Ureter (tissue), 1 donor: ENCODE measurements at places on chromosomes 3 and 15. TPM values are rescaled to one million over a fixed set of nuclear protein-coding genes. Genes with fewer than 3 reads are reported as not detected.
A peak's percentile ranks its signal among the peaks of the same experiment; 100 is the strongest.

DNA sequence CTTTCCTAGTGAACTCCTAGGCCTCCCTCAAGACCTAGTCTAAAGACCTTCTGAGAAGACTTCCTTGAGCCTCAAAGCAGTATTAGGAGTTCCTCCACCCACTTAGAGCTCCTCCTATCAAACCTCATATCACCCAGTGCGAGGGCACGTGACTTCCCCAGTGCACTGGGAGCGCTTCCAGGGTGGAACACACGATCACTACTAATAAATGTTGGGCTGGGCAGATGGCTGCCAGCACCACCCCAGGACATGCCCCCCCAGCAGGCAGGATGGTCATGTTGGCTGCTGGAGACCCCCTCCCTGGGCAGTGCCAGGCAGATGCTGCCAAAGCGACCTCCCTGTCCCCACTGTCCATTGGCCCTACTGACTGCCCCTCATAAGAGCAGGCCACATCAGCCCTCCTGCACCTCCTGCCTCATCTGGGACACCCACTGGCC, 8.5 kb upstream of the PLXND1 start:
- no peak for DNase-seq

- no peak for DNase-seq
These were observed 468.5 kb upstream of the KCNMB2 start for GRCh38 chr3:178067721-178068120.

- DNase-seq: peak; percentile 61
These were observed 42.2 kb downstream of the TBC1D2B start for GRCh38 chr15:78035321-78035751.

DNA sequence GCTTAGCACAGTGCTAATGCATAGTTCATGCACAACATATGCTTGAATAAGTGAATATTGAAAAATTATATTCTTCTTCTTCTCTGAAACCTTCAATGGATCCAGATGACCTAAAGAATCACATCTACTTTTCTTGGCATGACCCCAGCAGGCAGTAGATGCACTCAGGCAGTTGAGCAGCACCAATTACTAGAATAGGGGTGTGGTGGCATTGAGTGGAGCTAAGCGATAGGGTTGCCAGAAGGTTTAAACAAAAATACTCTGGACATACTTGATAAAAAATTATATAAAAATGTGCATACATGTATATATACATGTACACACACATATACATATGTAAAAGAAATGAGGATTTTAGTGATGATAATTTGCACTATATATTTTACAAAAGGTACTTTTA, 81.8 kb downstream of the NFKBIZ start:
- DNase-seq: no peak

The ABHD17C gene
- 33.4 TPM for total RNA-seq

The OR5H6 gene
- not detected for total RNA-seq

DNA sequence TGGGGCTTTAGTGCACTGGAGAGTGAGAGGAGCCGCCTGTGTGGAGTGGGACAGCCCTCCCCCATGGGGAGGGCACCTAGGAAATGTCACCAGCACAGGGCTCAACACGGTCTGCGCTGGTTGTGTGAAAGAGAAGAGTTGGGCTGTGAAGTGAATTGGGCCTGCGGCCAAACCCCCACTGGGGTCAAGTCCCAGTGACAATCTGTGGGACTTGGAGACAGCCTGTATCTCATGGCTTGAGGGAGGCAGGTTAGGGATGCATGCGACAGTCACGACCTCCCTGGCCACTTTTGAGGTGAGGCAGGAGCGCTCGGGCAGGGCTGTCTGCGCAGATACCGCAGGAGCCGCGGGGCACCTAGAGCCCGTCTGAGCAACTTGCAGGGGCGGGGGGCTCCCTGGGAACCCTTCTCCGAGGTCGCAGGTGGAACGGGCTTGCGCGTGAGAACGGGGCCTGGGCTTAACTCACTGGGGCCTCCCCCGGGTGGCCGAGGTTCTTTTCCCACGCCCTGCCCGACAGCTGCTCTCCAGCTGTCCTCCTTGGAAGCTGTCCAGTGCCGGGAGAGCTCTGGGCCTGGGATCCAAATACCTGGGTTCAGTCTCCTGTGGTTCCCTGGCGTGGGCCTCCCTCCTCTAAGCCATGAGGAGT, 77.4 kb downstream of the SNRK start:
- DNase-seq: no peak

DNA sequence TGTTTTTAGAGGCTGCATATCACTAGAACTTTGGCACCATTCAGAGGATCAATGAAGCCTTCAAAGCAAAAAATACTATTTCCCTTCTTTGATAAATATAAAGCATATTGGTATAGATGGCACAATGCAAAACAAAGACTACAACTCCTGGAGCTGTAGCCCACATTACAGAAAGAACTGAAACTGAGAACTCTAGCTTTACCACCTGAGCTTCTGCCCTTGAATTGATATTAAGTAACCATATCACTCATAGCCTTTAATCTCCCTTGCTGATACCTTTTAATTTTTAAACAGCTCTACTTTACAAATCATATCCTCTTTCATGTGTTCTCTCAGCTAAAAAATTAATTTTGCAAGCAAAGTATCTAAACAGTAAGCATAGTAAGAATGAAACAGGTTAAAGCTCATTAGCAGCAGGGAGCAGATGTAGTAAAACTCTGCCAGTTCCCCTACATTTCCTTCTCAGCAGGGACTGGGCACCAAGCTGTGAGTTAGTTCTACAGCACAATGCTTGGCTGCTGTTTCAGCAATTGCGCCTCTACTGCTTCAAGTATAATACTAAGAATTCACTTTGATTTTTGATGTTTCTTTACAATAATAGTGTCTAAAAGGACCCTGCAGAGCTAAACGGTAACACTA, 97.9 kb upstream of the NANOGP8 start:
- DNase-seq: no peak

DNA sequence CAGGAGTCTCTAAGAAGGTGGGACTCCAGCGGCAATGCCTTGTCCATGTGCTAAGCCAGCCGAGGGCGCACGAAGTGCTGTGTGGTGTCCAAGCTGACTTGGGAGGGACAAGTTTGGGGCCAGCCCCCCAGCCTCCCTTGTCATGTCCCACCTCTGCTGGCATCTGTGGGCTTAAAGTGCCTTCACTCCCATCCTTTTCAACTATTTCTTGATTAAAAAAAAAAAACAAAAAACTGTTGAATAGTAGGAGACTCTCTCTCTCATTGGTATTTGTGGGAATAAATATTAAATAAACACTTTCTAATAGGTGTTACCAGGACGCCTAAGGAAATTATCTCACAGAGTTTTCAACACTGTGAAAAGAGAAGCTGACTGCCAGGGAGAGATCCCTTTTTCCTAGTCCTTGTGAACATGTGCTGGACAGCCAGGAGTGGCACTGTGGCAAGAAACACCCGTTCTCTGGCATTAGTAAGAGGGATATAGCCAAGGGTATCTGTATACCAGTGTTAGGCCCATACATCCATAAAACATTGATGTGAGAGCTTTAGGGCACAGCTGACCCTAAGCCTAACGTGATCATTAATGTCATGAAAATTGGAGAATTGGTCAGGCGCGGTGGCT, 158.0 kb downstream of the IGF1R start:
- DNase-seq: peak; percentile 6

- no peak for DNase-seq
These were observed 1.3 kb upstream of the STAG1 start for GRCh38 chr3:136753326-136753939.

- DNase-seq: no peak
These were observed 165.8 kb downstream of the NUP210 start for GRCh38 chr3:13254028-13254951.

DNA sequence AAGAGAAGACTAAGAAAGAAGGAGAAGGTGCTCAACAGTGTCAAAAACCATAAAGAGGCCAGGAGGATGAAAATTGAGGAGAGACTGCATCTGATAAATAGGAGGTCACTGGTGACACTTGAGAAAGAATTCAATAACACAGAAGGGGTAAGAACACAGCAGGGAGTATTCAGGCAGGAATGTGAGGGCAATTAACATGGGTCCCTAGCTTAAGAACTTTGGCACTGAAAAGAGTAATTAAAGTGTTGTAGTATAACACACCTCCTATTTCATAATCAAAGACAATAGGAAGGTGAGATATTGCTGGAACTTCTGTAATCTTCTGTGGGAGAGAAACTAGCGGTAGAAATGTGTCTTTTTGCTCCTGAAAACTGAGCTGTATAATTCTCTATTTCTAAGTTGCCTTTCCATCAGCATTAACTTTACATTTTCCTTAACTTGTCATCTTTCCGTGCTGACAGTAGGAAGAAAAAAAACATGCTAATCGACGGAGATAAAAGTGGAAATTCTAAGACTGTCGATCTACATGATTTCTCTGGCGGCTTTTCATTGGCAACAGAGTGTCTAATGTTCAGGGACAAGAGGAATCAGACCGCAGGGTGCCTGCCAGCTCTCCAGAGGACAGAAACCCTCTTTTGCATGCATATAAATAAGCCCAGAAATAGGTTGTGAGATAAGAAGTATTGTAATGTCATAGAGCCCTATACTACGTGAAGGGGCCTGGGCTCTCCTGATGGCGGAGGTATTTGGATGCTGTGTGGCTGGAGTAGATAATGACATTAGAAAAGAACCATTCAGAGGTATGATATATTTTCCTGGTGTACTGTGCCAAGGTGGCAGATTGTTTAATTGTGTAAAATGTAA, 147.9 kb upstream of the GAP43 start:
- no peak for DNase-seq

DNA sequence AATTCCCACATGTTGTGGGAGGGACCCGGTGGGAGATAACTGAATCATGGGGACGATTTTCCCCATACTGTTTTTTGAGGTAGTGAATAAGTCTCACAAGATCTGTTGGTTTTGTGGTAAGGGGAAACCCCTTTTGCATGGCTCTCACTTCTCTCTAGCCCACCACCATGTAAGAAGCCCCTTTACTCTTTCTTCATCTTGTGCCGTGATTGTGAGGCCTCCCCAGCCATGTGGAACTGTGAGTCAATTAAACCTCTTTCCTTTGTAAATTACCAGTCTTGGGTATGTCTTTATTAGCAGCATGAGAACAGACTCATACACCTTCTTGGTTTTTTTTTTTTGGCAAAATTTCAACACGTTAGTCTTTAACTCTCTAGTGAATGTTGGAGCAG, 18.1 kb downstream of the ARL8B start:
- no peak for DNase-seq

The GOLGA6D gene
- total RNA-seq: not detected

GRCh38 chr3:178947738-178948137, 123.9 kb downstream of the ZMAT3 start:
- DNase-seq: no peak

The WDR72 gene
- total RNA-seq: 1.1 TPM

The OR5K2 gene
- not detected for total RNA-seq

The YEATS2 gene
- total RNA-seq: 37.7 TPM

DNA sequence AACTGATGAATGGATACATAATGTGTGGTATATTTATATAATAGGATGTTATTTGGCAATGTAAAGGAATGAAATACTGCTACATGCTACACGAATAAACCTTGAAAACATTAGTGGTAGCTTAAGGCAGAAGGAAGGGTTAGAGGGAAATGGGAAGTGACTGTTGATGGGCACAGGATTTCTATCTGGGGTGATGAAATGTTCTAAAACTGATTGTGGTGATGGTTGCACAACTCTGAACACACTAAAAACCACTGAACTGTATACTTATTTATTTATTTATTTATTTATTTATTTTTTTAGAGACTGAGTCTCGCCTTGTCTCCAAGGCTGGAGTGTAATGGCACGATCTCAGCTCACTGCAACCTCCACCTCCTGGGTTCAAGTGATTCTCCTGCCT, 24.8 kb upstream of the SHISA5 start:
- no peak for DNase-seq

The PLSCR5 gene
- total RNA-seq: not detected

DNA sequence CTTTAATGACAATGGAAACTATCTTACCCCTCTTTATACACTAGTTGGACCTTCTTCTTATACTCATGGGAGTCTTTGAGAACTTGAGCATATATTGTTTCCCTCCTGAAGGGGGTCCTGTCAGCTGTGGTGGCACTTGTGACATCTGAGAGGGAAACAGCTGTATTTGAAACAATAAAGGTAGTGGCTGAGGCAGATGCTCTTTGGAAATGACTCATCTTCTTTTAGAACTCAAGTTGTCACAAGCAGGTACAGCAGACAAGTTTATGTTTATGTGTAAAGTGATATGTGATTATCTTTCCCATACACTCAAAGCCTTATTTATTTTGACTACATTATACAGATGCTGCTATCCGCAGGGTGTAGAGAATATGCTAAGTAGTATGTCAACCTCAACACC, 220.0 kb upstream of the GRM7 start:
- no peak for DNase-seq

- DNase-seq: peak; percentile 68
These were observed at the start of gene TJP1 for GRCh38 chr15:29822100-29822683. TSS of gene TJP1 (minus strand) at chr15:29822468. CDS start at chr15:29822028, 440 bp downstream.

The AQR gene
- total RNA-seq: 48.5 TPM

- DNase-seq: no peak
These were observed 261.6 kb upstream of the LMCD1 start for GRCh38 chr3:8239718-8240695.

The GOLGA6L10 gene
- 4.3 TPM for total RNA-seq

- DNase-seq: no peak
These were observed 293.3 kb upstream of the TPM1 start for GRCh38 chr15:62749036-62749815.

DNA sequence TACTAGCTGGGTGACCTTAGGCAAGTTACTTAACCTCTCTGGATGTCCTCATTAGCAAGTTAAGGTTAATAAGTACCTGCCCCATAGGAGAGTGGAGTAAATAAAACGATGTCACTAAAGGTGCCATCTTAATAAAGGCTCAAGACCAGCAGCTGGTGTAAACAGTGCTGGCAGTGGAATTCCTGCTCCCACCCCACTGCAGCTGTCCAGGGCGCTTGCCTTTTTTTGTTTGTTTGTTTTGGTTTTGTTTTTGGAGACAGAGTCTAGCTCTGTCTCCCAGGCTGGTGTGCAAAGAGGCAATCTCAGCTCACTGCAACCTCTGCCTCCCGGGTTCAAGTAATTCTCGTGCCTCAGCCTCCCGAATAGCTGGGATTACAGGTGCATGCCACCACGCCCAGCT, 28.9 kb downstream of the IDH3A start:
- DNase-seq: no peak

- DNase-seq: no peak
These were observed 27.4 kb upstream of the FRMD5 start for GRCh38 chr15:44222478-44222877.

DNA sequence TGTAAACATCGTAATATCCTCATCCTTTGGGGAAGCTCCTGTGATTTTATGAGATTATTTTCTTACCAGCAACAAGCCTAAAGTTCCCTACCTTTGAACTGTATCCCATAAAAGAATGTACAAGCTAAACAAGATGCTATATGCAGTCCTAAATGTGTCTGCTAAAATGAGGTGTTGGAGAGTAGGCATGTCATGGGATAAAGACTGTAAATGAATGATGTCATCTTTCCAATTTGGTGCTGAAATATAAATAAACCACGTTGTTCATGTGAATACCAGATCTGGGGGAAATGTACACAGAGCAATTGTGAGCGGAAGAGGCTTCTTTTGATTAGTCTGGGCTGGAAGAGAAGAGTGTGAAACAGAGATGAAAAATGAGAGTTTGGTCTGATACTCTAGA, 214.9 kb upstream of the WNT5A start:
- no peak for DNase-seq

- DNase-seq: no peak
These were observed 54.3 kb downstream of the GLB1 start for GRCh38 chr3:33042668-33043067.
